MCF 10A (cell line): ENCODE measurements at places on chromosomes 5 and 9. TPM values are rescaled to one million over a fixed set of nuclear protein-coding genes. Genes with fewer than 3 reads are reported as not detected.
A peak's percentile ranks its signal among the peaks of the same experiment; 100 is the strongest.

LHX3 gene
- 0.22 and 0.26 TPM in 2 replicates for total RNA-seq

B4GALT1 gene
- total RNA-seq = 155 and 184 TPM in 2 replicates

EPB41L4A gene
- 12.4 and 12.7 TPM in 2 replicates for total RNA-seq

C8G gene
- 1.0 and 1.1 TPM in 2 replicates for total RNA-seq

TOR4A gene
- total RNA-seq = 20.6 and 21.9 TPM in 2 replicates

IFNA2 gene
- total RNA-seq = not detected in 2 replicates

ADCY2 gene
- not detected in 2 replicates for total RNA-seq

TRIM7 gene
- total RNA-seq = 26.3 and 27.0 TPM in 2 replicates

CARD9 gene
- 0.33 and 0.69 TPM in 2 replicates for total RNA-seq

GNA14 gene
- total RNA-seq = not detected in 2 replicates

KCNN2 gene
- total RNA-seq = not detected in 2 replicates

ARSI gene
- 0.19 and 0.25 TPM in 2 replicates for total RNA-seq

- H3K27ac ChIP-seq = peak overlapping the region; percentile 71
- no peaks in the 10 kb centered on the region for H3K36me3 ChIP-seq
- H3K27me3 ChIP-seq = no peaks in the 10 kb centered on the region
- DNase-seq = peak; percentile 75
Observed at GRCh38 chr5:73321757-73322436, 126.7 kb downstream of the FOXD1 start.

- H3K4me3 ChIP-seq = no peak overlapping the region
- peaks cover 5% of the 10 kb centered on the region for H3K36me3 ChIP-seq
- H3K27ac ChIP-seq = no peak overlapping the region
- H3K4me1 ChIP-seq = no peaks in the 10 kb centered on the region
- DNase-seq = no peak
- H3K27me3 ChIP-seq = no peaks in the 10 kb centered on the region
Observed at GRCh38 chr9:118984607-118985006, 384.6 kb downstream of the BRINP1 start.

DNA sequence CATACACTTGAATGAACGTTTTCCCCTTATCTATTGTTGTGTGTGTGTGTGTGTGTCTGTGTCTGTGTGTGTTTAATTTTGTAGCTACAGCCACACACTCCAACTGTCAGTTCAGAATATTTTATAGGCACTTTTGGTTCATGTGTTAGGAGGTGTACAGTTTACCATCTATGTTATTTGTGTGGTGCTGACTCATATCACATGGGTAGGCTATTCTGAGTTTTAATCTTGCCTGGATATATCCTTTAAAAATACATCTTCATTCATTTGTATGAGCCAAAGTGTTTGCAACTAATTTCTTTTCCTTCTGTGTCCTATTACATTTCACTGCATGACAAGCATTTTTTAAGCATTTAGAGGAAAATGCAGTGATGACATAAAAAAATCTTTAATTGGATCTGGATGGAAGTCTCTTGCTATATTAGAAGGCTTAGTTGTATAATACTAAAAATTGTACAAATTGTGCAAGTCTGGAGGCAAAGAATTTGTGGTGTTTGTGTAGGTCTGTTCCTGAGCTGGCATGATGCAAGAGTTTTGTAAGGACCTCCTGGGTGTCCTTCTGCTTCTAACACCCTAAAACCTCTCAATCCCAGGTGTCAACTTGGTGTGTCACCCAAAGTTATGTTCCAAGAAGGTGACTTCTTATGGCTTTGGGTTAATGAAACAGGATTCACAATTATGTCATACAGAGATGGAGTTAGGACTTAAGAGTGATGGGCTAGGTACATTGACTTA, 52.4 kb upstream of the HMHB1 start:
- H3K4me3 ChIP-seq = no peak overlapping the region
- H3K4me1 ChIP-seq = peaks cover 11% of the 10 kb centered on the region
- H3K27me3 ChIP-seq = no peaks in the 10 kb centered on the region
- H3K27ac ChIP-seq = no peak overlapping the region
- H3K36me3 ChIP-seq = no peaks in the 10 kb centered on the region
- no peak for DNase-seq

GRCh38 chr9:108400297-108400696, 455.5 kb downstream of the ACTL7B start:
- no peak for DNase-seq
- no peaks in the 10 kb centered on the region for H3K27me3 ChIP-seq
- H3K4me3 ChIP-seq = no peak overlapping the region
- no peaks in the 10 kb centered on the region for H3K36me3 ChIP-seq
- no peaks in the 10 kb centered on the region for H3K4me1 ChIP-seq
- H3K27ac ChIP-seq = no peak overlapping the region

- DNase-seq = peak; percentile 22
- no peak overlapping the region for H3K4me3 ChIP-seq
Observed at GRCh38 chr5:138334867-138335447, 3.1 kb upstream of the FAM53C start.

DNA sequence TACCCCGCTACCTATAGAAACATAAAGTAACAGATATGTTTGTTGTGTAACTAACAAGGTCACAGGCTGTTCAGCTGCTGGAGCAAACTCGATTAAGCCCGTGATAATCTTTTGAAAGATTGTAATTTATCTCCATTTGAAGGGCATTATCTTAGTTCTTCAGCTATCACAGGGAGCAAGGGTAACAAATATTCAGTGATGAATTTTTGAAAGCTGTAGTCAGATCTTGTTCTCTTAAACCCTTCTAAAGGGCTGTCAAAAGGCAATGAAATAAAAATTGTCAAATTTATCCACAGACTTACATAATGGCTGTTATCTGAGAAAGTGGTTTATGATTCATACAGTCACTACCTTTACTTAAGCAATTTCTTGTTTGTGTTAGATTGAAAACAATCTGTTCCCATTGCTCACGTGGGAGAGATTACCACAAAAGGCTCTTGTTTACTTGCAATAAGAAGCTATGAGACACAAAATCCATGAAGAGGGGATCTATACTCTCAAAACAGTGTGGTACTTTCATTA, 78.3 kb upstream of the ZNF608 start:
- peak; percentile 96 for DNase-seq
- H3K4me3 ChIP-seq = peak overlapping the region; percentile 55
- H3K36me3 ChIP-seq = no peaks in the 10 kb centered on the region
- no peaks in the 10 kb centered on the region for H3K27me3 ChIP-seq
- peaks cover 33% of the 10 kb centered on the region for H3K4me1 ChIP-seq

DNA sequence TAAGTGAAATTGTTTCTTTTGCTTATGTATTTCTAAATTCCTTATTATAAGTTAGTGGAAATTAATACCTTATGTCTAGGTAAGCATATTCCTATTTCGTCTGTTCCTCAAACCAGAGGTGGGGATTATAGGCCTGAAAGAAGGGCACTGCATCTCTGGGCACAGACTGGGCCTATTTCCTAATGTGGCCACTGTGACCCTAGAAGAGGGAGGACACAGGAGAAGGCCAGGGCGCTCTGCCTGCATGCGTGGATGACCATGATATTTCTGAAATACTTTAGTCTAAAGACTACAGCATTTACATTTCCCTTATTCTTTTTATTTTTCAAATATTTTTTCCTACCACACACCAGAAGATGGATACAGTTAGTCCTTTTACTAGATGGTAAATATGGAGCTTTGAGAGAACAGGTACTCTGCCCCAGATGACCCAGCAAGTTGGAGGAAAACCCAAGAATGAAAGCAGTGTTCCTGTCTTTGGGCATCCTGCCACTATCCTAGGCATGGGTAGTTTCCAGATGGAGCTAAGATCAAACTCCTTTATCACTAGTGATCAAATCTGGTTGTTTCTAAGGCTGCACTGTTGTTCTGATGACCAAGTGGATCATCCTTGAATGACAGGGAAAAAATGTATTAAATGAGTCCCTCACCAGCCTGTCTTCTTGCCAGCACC, 27.8 kb downstream of the RUSC2 start:
- H3K4me3 ChIP-seq = no peak overlapping the region
- H3K27ac ChIP-seq = peak overlapping the region; percentile 89
- H3K4me1 ChIP-seq = peaks cover 53% of the 10 kb centered on the region
- no peaks in the 10 kb centered on the region for H3K27me3 ChIP-seq
- DNase-seq = no peak

GRCh38 chr9:84839541-84839940, 170.0 kb downstream of the NTRK2 start:
- H3K27ac ChIP-seq = no peak overlapping the region
- no peaks in the 10 kb centered on the region for H3K4me1 ChIP-seq
- no peaks in the 10 kb centered on the region for H3K27me3 ChIP-seq
- no peak for DNase-seq
- no peak overlapping the region for H3K4me3 ChIP-seq

GRCh38 chr5:116626272-116626723, 51.7 kb upstream of the SEMA6A start:
- peak; percentile 91 for DNase-seq
- H3K4me3 ChIP-seq = peak overlapping the region; percentile 3
- H3K4me1 ChIP-seq = peaks cover 9% of the 10 kb centered on the region
- H3K27ac ChIP-seq = peak overlapping the region; percentile 13
- no peaks in the 10 kb centered on the region for H3K27me3 ChIP-seq

- no peak for DNase-seq
- peaks cover 100% of the 10 kb centered on the region for H3K36me3 ChIP-seq
- H3K27ac ChIP-seq = peak overlapping the region; percentile 85
- peaks cover 37% of the 10 kb centered on the region for H3K4me1 ChIP-seq
- H3K27me3 ChIP-seq = no peaks in the 10 kb centered on the region
- H3K4me3 ChIP-seq = no peak overlapping the region
Observed at GRCh38 chr5:136051486-136052220, 22.9 kb downstream of the TGFBI start.

GRCh38 chr5:41787265-41787664, 83.0 kb downstream of the OXCT1 start:
- no peak for DNase-seq
- H3K27me3 ChIP-seq = no peaks in the 10 kb centered on the region
- H3K36me3 ChIP-seq = peaks cover 12% of the 10 kb centered on the region
- peaks cover 24% of the 10 kb centered on the region for H3K4me1 ChIP-seq
- H3K4me3 ChIP-seq = no peak overlapping the region

- no peaks in the 10 kb centered on the region for H3K27me3 ChIP-seq
- no peaks in the 10 kb centered on the region for H3K36me3 ChIP-seq
- peaks cover 11% of the 10 kb centered on the region for H3K4me1 ChIP-seq
- H3K4me3 ChIP-seq = no peak overlapping the region
- H3K27ac ChIP-seq = no peak overlapping the region
Observed at GRCh38 chr5:54324651-54325271, 14.4 kb upstream of the ARL15 start.

DNA sequence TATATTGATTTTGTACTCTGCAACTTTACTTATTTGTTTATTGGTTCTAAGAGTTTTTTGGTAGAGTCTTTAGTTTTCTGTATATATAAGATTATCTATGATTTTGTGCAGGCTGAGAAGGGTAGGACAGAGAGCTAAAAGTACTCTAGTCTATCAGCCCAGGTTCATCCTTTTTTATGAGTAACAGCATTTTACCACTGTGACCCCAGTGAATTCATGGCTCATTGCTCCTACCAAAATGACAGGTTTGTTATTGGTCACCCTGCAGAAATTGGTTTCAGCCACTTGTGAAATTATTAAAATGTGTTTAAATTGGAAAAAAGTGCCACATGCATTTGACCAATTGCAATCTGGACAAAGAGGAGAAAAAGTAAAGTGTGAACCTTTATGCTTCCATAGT, 421.4 kb upstream of the DAB2 start:
- H3K36me3 ChIP-seq = no peaks in the 10 kb centered on the region
- no peaks in the 10 kb centered on the region for H3K27me3 ChIP-seq
- H3K4me3 ChIP-seq = no peak overlapping the region

DNA sequence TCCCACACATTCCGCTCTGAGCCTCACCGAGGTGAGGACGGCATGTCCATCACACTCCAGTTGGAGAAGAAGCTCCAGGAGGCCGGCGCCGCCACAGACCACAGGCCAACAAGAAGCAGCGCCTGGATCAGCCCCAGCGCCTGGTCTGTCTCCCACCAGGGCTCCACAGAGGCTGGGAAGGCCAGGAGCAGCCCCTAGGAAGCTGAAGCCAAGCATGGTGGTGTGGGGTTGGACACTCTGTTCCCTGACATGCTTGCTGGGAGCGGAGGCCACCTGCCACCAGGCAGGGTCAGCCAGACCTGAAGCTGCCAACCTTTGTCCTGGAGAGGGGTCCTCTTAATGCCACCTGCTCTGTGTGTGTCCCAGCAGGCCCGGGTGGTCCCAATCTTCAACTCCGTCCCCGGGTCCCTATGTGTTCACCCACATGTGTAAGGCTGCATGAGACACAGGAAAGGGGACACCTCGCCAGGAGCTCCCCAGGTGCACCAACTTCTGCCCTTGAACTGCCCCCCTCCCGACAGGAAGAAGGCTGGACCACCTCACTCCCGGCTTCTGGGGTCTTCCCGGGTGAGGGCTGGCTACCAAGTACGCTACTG, 140.1 kb upstream of the PPP1R26 start:
- H3K27me3 ChIP-seq = peaks cover 11% of the 10 kb centered on the region
- H3K27ac ChIP-seq = no peak overlapping the region
- no peak overlapping the region for H3K4me3 ChIP-seq
- no peaks in the 10 kb centered on the region for H3K4me1 ChIP-seq
- no peak for DNase-seq

- no peak overlapping the region for H3K4me3 ChIP-seq
- peaks cover 36% of the 10 kb centered on the region for H3K36me3 ChIP-seq
- H3K27ac ChIP-seq = no peak overlapping the region
- H3K4me1 ChIP-seq = peaks cover 28% of the 10 kb centered on the region
- no peak for DNase-seq
Observed at GRCh38 chr5:131357739-131358561, 94.1 kb downstream of the CDC42SE2 start.

DNA sequence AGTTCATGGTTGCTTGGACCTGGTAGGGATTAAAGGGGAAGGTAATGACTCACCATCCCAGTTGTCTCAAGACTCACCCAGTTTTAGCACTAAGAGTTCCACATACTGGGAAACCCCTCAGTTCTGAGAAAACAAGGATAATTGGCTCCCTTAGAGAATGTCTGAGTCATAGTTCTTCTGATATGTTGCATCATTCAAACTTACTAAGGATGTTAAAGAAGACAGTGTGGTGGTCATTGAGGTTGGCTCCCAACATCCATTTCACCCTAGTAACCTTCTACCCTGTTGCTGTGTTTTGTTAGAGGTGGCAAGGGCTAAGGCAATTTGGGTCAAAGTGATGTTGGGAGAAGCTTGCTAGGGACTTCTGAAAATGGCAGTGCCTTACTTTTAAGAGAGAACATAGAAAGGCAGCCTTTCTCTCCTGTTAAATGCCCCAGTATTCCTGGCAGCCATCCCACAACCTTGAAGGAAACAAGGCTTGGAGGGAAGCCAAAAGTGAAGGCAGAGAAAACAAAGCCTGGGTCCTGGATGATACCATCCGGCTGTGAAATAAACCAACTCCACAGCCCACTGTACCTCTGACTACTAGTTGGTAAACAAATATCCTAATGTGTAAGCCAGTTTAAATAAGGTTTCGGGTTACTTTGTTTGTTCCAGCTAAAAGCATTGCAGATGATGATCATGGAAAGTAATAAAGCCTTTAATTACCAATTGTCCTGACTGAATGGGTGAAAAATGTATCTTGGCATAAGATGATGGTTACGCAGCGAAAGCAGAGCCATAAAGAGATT, 80.4 kb upstream of the ADAMTSL1 start:
- peak overlapping the region; percentile 95 for H3K27ac ChIP-seq
- no peaks in the 10 kb centered on the region for H3K36me3 ChIP-seq
- H3K4me1 ChIP-seq = peaks cover 24% of the 10 kb centered on the region

DNA sequence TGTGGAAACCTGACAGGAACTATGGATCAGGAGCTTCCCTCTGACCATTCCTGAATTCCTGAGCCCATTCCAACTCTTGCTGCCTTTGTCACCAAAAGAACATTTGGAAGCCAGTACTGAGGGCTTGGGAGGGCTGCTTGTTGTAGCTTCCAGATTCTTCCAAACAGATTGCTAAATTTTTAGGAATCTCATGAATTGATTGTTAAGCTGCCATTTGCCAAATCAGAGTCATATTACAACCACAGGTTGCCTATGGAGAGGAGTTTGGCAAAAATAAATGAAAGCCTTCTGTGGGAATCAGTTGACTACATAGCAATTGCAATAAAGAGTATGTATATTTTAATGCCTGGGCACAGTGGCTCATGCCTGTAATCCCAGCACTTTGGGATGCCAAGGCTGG, 39.2 kb upstream of the SLC28A3 start:
- no peak for DNase-seq
- H3K27me3 ChIP-seq = no peaks in the 10 kb centered on the region
- no peaks in the 10 kb centered on the region for H3K36me3 ChIP-seq
